ENCODE measurements at places on chromosomes 3 and 15.
A peak's percentile ranks its signal among the peaks of the same experiment; 100 is the strongest.

- no peak for DNase-seq
These were observed 121.1 kb upstream of the NANOGP8 start for GRCh38 chr15:35206060-35206675.

GRCh38 chr15:27787931-27788330 lies 311.2 kb downstream of the OCA2 start:
- no peak for DNase-seq

DNA sequence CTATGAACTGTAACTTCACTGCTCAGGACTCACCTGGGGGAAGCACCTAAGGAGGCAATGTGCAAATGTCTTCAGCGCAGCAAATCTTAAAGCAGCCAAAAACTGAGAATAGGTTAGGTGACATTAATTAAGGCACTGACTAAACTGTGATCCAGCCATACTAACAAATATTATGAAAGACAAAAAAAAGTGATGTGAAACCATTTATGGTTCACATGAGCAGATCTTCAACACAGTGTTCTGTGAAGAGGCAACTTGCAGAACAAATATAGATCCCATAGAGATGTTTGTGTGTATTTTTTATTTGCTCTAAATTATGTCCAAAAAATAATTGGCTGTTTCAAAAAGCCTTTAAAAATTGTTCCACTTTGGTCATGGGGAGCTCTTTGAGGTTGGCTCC lies 24.1 kb upstream of the MITF start:
- no peak for DNase-seq

DNA sequence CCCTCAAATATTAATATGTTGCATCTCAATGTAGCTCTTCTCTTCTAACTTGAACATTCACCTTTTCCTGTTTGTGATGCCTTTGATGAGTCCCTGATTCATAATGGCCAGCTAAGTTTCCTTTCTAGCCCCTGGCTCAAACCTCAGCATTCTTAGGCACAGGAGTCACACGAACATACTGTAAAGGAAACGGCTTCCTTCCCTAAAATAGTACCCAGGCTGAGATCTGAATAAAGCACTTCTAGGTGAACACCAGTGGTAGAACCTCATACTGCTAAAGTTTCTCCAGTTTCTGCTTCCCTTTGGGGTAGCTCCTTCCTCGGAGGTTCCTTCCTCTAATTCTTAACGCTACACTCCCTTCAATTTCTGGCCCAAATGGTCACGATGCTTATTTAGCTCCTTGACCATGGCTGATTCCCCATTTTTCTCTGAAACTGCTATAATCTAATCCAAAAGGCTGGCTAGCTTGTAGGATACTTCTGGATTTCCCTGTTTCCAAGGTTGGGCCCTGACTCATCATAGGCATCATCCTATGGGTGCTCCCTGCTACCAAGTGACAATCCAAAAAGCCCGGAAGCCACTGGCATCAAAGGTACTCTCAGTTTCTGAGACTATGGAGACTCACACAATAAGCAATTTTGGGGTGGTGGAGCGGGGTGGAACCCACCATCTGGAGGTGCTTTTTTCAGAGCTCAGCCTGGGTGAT lies 2.4 kb downstream of the ANAPC13 start:
- DNase-seq, result peak; percentile 67

GRCh38 chr3:162338514-162338913 lies 841.9 kb downstream of the OTOL1 start:
- DNase-seq, result no peak

- DNase-seq, result peak; percentile 58
These were observed 513 bp downstream of the CLASP2 start for GRCh38 chr3:33717616-33717865.

GRCh38 chr3:192916371-192917027 lies 1.2 kb downstream of the MB21D2 start:
- no peak for DNase-seq

DNA sequence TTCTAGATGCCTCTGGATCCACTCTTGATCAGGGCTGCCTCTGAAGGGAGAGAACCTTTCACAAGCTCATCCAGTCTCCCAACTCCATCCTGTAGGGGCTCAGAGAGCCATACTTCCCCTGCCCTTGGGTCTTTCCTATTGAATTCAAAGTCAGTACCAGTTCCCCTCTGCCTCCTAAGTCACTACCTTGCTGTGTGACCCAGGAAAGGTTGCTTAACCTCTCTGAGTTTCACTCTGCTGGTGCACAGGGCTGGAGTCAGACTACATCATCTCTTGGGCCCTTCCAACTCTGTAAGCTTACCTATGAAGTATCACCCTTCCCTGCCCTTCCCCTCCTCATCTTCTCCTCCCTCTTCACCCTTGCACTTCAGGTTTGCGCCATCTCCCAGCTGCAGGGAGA lies 117.9 kb downstream of the MEGF11 start:
- DNase-seq, result no peak

- peak; percentile 77 for DNase-seq
These were observed 81.8 kb downstream of the WWTR1 start for GRCh38 chr3:149575961-149576564.

DNA sequence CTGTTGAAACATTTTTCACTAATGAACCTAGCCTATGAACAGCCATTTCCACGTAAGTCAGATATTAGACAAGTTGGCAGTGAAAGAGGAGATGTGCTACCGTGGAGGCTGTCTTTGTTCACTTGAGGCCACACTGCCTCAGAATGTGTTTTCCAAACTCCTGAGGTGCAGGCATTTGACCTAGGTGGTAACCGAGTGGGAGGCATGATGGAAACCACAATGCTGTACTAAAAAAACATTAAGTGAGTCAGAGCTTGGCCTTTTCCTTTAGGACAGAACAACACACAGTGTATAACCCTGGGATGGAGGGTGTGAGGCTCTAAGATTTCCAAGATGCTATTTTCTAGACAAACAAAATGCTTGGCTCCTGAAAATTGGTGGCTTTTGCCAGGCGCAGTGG lies 406.3 kb downstream of the SOX2 start:
- DNase-seq, result no peak

DNA sequence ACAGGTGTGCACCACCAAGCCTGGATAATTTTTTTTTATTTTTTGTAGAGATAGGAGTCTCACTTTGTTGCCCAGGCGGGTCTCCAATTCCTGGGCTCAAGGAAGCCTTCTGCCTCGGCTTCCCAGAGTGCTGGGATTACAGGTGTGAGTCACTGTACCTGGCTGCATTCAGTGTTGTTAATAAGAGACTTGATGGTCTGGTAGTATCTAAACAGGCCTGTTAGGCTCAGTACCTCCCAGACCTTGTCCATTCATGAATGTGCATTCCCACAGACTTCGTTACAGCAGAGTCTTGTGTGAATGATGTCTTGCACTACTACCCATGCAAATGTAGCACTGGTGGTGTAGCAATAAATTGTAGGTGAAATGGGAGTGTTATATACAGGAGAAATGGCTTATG lies 17.7 kb downstream of the CMTM8 start:
- DNase-seq, result no peak

DNA sequence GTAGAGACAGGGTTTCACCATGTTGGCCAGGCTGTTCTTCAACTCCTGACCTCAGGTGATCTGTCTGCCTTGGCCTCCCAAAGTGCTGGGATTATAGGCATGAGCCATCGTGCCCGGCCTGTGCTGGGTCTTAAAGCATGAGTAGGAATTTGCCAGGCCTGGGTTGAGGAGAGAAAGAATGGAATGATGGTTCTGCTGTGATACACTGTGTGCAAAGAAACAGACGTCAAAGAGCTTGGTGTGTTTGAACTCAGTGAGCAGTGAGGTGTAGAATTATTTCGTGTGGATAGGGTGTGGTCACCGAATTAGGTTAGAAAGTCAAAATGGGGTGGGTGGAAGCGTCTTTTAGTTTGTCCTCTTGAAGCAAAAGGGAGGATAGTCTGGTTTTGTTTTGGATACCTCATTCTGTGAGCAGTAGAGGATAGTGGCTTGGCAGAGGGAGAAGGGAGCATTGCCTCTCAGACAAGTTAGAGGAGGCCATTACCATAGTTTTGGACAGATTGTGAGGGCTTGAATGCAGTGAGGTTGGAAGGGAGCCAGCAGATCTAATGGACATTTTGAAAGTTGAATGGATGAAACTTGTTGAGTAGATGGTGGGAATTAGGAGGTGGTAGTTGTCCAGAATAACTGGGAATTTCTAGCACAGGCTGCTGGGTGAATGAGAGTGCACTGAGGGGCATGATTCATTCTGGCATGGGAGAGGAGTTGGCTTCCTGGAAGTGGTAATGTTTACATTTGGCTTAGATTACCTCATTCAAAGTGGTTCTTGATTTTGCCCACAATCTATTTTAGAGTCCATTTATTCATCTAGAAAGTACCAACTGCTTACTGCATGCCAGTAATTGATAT lies 27.2 kb downstream of the AKAP13 start:
- peak; percentile 82 for DNase-seq

- no peak for DNase-seq
These were observed 9.3 kb downstream of the RAB7A start for GRCh38 chr3:128735287-128735686.

DNA sequence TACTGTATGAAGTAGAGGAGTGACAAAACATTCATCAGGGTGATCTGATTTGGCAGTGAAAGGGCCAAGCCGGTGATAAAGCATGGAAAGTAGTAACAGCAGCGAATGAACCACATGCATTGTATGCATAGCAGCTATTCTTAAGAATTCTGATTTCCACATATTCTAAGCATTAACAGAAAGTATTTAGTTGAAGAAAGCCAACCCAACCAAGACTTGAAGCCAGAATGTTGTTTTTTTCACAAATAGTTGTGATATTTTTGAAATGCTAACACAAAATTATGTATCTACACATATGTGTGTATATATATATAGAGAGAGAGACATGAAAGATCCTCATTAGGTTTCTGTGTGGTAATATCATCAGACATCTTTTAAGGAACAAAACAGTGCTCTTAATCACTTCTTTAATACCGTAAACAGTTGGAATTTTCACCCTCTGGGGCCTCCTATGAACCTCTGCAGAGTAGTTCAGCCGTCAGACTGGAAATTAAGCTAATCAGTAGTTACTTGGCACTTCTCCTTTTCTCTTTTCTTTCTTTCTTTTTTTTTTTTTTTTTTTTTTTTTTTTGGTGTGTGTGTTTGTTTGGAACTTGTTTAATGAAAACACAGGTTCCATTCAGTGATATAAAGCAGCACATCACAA lies 139.6 kb downstream of the CMSS1 start:
- no peak for DNase-seq

- DNase-seq, result no peak
These were observed 19.7 kb downstream of the MGLL start for GRCh38 chr3:127802606-127803005.

GRCh38 chr3:58074116-58074715 lies 66.0 kb downstream of the FLNB start:
- no peak for DNase-seq

- DNase-seq, result no peak
These were observed 50.1 kb upstream of the UBE2E2 start for GRCh38 chr3:23152989-23153388.

DNA sequence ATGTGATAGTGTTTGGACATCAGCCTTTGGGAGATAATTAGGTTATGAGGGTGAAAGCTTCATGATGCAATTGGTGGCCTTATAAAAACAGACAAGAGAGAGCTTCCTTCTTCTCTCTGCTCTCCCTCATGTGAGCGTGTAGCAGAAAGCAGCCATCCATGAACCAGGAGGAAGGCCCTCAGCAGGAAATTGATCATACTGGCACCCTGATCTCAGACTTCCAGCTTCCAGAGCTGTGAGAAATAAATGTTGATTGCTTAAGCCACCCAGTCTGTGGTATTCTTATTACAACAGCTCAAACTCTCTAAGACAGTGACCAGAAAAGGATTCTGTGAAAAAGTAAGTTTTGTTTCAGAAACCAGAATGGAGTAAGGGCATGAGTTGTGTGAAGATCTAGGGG lies 13.3 kb downstream of the STAC start:
- DNase-seq, result no peak

GRCh38 chr3:176916777-176917176 lies 280.5 kb downstream of the TBL1XR1 start:
- no peak for DNase-seq

DNA sequence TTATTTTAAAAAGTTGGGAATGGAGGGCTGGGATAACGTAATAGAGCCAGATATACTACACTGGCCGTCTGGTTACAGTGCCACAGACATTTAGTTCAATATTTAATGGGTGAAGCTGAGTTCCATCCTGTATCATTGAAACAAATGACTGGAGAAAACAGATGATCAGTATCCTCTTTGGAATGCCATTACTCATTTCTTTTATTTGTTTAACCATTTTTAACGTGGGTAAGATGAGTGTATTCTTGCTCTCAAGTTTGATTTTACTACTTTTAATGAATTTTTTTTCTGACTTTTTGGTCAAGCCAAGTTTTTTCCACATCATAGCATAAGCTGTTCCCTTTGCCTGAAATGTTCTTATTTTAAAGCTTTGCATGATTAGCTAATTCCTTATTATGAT lies 53.9 kb upstream of the GRM7 start:
- no peak for DNase-seq
